ENCODE measurements at places on chromosomes 11 and 22.

- no peak for DNase-seq
Measured at GRCh38 chr11:17135916-17136683, 58.6 kb upstream of the RPS13 start.

DNA sequence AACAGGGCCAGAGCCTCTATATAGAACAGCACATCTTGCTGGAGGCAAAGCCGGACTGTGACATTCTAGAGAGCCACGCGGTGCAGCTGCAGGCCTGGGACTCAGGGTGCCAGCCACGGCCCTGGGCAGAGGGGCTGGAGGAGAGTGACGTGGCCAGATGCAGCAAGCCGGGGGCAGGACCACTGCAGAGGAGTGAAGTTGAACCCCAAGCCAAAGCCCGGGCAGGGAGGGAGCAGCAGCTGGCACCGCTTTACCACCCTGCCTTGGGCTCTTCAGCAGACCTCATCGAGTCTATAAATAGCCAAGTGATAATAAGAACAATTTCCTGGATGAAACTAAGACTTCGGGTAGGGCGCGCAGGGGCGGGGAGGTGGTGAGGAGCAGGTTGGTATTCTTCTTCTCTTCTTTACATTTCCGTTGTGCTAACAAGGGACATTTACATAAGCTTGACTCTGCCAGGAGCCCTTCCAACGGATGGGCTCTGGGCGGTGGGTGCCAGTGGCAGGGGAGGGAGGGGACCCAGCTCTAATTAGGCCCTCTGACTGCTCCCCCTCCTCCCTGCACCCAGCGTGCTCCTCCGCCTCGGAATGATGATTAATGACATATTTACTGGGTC is 110.2 kb downstream of the ST3GAL4 start:
- no peak for DNase-seq

DNA sequence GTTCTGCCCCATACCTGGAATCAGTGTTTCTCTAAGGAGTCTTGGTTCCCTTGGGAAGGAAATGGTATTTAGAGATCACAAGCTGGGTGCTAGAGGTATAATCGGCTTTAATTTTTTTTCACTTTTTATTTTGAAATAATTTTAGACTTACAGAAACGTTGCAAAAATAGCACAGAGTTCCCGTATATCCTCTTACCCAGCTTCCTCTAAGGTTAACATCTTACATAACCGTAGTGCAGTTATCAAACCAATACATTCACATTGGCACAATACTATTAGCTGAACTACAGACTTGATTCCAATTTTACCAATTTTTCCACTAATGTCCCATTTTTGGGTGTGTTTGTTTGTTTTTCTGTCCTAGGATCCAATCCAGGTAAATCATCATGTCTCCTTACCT is 63.8 kb downstream of the RBX1 start:
- no peak for DNase-seq

DNA sequence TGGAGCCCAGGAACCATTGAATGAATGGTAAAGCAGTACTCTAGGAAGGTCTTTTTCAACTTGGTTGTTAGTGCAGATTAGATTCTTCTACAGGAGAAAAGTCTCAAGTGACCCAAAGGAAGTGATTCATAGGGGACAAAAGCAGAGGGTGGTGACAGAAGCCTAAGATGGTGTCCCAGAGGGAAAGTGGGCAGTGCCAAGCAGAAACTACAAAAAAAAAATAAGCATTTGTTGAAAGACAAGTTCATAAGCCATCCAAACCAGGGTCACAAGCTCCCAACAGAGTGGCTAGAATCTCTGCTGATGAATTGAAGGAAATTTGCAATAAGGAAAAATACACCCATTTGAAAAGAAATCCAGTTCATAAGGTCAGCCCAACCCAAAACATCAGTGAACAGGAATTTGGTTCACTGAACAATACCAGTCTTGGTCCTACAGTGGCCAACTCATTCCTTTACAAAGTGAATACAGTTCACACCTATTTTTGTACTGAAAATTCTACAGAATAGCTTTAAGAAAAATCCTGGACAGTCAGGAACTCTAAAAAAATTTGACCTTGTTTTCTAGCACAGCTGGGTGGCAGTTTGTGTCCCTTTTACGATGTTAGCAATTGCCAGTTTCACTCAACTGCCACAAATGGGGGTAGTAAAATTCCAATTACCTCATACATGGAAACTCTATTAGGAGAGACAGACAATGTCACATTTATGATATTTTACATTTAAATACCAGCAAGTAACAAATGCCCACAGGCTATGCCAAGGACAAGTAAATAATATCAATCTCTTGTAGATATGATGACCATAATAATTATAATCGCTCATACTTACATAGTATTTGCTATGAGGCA is 21.6 kb upstream of the NUP160 start:
- no peak for DNase-seq

GRCh38 chr22:44728761-44729324 is 23.5 kb upstream of the ARHGAP8 start:
- DNase-seq = no peak

- DNase-seq = no peak
Measured at GRCh38 chr11:127182586-127183203, 182.1 kb upstream of the KIRREL3 start.

GRCh38 chr11:78474451-78474850 is 56.8 kb upstream of the GAB2 start:
- DNase-seq = no peak

DNA sequence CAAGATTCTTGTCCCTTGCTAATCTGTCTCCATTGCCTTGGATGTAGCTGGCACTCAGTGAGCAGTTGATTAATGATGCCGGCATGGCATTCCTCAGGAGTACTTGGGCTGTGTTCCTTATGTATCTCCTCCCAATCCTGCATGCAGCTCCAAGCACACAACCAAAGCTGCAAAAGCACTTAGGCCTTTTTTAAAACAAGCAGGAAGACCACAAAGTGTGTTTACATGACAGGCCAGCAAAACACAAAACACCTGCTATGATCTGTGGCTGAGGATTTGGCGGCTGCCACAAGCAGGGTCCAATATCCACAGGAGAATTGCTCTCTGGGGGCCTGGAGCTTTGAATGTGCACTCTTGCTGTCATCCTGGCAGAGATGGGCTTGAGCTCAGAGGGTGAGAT is 8.9 kb downstream of the ABTB2 start:
- peak; percentile 44 for DNase-seq

Measured in left forelimb (tissue), 1 donor.